Glutamatergic neuron (in vitro differentiated cells): ENCODE measurements at places on chromosomes 4 and X. TPM values are rescaled to one million over a fixed set of nuclear protein-coding genes. Genes with fewer than 3 reads are reported as not detected.

The CENPVL1 gene
- total RNA-seq: not detected

GRCh38 chr4:149183638-149184037 is 632.0 kb downstream of the IQCM start:
- H3K36me3 ChIP-seq: no peaks in the 10 kb centered on the region
- no peak for DNase-seq
- no peaks in the 10 kb centered on the region for H3K27me3 ChIP-seq
- no peak overlapping the region for H3K27ac ChIP-seq
- H3K4me3 ChIP-seq: no peak overlapping the region

DNA sequence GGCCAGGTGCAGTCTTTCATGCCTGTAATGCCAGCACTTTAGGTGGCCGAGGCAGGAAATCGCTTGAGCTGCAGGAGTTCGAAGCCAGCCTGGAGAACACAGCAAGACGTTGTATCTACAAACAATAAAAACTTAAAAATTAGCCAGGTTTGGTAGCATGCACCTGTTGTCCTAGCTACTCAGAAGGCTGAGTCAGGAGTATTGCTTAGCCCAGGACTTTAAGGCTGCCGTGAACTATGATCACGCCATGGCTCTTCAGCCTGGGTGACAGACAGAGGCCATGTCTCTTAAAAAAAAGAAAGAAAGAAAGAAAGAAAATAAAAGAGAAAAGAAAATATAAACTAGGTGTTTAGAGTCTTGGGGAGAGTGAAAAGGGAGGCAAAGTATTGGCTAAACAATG is 96.4 kb upstream of the PDE5A start:
- no peak overlapping the region for H3K4me3 ChIP-seq
- no peak for DNase-seq
- no peak overlapping the region for H3K27ac ChIP-seq
- H3K27me3 ChIP-seq: peaks cover 2% of the 10 kb centered on the region

The TMEM156 gene
- not detected for total RNA-seq

- H3K27me3 ChIP-seq: no peaks in the 10 kb centered on the region
- peaks cover 5% of the 10 kb centered on the region for H3K36me3 ChIP-seq
- no peak overlapping the region for H3K4me3 ChIP-seq
- no peak for DNase-seq
- H3K27ac ChIP-seq: no peak overlapping the region
- peaks cover 14% of the 10 kb centered on the region for H3K4me1 ChIP-seq
Observed at GRCh38 chrX:27964432-27964831, 16.8 kb downstream of the DCAF8L1 start.

The TEX13B gene
- not detected for total RNA-seq

The TLR3 gene
- not detected for total RNA-seq
